ENCODE measurements at places on chromosomes 2 and 18.

DNA sequence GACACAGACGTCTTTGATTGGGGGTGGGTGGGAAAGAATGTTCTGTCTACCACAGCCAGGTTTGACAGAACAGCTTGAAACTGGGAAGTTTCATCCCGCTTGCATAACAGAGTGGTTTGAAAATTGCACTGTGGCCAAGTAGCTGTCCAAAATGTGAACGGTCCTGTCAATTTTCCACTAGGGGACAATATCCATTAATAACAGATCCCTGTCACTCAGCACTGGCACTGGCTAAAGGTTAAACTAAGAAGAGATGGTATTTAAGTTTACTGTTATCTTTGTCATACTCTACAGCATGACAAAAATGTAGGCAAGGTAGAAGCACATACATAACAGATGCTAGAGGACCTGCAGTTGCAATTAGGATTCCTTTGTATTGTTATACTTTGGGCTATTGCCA, 55.6 kb upstream of the ACMSD start:
- peak; percentile 75 for DNase-seq

DNA sequence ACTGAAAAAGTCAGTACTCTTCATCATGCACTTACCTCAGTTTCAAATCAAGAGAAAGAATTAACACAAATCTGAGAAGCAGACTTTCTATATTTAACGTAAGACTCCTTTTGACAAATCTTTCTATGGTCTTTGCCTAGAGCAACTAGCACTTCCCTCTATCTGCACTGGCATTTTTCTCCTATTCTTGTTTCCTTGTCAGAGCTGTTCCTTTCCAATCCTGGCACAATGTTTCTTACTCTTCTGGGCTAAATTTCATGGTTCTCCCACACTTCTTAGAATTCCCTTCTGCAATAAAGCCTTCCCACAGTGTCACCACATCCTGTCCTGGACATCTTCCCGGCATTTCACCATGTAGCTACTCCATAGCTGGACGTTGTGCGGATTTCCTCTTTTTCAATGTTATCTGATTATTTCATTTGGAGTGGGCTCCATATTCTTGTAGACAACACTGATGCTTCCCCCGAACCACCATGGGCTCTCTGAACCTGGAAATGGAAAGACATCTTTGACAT, 144.7 kb upstream of the CTNNA2 start:
- no peak for DNase-seq

GRCh38 chr18:11998193-11998592, 16.9 kb downstream of the IMPA2 start:
- DNase-seq = no peak

- no peak for DNase-seq
These were observed 112.0 kb upstream of the CTDP1 start for GRCh38 chr18:79567481-79568147.

GRCh38 chr2:179422037-179422643, 157.5 kb upstream of the SESTD1 start:
- DNase-seq = peak; percentile 61

DNA sequence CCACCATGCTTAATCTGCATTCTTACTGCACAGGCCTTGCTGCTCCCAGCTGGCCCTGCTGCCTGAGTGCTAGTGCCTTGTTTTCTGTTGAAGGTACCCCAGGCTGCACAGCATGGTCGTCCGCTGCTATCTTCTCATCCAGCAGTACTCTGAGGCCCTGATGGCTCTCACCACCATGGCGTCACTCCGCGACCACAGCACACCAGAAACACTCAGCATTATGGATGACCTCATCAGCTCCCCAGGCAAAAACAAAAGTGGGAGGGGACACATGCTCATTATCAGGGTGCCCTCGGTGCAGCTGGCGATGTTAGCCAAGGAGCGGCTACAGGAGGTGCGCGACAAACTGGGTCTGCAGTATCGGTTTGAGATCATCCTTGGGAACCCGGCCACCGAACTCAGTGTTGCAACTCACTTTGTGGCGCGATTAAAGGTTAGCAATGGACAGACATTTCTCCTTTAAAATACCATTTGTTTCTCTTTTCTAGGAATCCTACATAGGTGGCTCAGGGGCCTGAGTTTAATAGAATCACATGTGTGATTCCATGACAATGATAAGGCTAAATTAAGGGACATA, 110.5 kb downstream of the ESCO1 start:
- DNase-seq = no peak

DNA sequence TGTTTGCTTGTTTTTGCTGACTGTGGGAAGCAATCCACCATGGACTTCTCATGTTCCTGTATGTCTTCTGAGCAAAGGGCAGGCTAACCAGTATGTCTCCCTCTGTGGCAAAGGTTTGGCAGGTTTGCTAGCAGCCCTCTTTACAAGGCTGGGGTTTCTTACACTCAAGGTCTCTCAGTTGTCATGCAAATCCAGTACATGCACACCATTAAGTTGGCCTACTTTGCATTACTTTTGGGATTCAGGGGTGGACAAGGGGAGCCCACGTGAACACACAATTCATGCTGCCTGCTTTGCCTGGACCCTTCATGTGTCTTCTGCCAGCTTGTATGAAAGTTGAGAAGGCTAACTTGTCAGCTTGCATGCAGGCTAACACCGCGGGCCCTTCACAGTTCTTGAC, 134.9 kb downstream of the LRRTM4 start:
- no peak for DNase-seq

DNA sequence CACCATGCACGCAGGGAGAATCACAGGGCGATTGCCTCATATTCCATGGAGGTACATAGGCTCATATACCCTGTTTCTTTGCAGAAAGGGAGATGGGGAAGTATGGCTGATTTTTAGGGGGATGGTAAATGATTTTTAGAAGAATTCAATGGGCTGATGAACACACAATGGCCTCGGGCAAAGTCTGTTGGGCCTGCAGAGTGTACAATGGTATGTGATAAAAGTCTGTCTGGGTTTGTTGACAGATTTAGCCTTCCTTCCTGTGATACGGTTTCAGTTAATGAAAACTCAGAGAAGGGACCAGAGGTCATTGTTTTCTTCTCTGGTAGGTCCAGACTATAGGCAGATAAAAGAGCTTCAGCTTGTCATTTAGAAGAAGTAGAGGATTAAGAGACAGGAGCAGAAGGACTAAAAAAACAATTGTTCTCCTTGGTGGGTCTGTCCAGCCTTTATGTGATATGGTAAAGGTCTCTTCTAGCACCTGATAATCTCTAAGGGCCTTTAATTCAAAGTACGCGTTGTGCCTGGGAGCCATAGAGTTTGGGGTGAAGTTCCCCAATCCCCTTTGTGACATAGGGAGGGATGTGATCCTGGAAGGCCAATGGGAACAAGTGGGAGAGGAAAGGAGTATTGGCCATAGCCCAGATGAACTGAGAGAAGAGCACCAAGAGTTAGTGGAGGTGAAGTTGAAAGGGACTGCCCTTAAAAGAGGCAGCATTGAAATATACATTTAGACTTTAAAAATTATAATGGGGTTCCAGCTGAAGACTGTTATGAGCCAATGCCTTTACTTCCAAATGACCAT, 107.5 kb upstream of the SERPINE2 start:
- no peak for DNase-seq

- no peak for DNase-seq
These were observed 35.1 kb upstream of the CD8A start for GRCh38 chr2:86825693-86826381.

DNA sequence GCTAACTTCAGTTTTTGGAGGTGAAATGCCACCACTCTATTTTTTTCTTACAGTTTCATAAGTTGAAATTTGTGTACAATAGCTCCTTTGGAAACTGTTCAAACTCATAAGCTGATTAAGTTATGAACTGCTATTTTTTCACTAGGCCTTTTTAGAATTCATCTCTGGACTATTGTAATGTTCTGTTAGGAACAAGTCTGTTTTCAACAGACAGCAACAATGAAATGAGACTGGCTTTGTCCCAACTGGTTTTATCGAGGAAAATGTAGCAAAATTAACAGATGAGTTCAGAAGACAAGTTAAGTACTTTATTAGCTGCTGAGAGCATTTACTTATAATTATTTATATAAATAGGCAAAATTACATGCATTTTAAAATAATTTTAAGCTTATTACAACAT, 310.6 kb downstream of the ZNF804A start:
- no peak for DNase-seq

- DNase-seq = no peak
These were observed 250.3 kb upstream of the ID2 start for GRCh38 chr2:8431446-8432125.

- DNase-seq = no peak
These were observed 526 bp downstream of the PRKRA start for GRCh38 chr2:178450524-178450773.

GRCh38 chr2:230435431-230435830, 19.4 kb downstream of the SP100 start:
- DNase-seq = no peak

- DNase-seq = no peak
These were observed 7.8 kb downstream of the RNF144A start for GRCh38 chr2:6924924-6925409.

DNA sequence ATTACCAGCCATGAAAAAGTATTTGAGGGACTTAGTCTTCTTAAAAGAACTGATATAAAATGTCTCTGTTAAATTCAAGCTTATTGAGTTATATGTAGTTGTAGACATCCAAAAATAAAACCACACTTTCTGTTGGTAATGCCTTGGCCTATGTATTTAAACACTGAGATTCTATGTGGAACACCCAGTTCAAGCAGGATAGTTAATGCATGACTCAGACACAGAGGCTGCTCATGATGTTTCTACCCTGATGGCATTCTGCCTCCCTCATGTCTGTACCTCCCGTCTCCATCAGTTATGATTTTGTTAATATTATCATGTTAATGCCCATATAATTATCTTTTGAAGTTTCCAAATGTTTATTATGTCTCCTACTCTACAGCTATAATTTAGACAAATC, 164.5 kb downstream of the XIRP2 start:
- no peak for DNase-seq

Measured in KBM-7 (cell line).